ENCODE measurements at places on chromosomes 4 and X.

DNA sequence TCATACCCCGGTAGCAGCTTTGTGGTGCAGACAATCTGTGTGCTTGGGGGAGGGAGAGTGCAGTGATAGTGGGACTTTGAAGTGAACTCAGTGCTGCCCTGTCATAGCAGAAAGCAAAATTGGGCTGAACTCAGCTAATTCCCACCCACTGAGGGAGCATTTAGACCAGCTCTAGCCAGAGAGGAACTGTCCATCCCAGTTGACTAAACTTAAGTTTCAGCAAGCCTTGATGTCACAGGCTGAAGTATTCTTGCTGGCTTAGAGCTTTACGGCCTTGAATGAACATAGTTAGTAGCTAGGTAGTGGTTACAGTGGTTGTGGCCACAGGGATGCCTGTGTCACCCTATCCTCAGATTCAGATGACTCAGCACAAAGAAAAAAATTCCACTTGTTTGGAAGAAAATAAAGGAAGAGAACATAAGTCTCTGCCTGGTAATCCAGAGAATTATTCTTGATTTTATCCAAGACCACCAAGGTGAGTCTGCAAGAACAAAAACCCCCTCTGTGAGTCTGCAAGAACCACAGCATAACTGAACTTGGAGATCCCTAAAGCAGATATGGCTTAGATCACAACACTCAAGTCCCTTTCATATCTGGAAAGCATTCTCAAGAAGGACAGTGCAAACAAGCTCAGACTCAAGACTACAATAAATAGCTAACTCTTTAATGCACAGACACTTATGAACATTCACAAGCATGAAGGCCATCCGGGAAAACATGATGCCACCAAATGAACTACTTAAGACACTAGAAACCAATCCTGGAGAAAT is 39.4 kb downstream of the ADH7 start:
- no peak for DNase-seq

DNA sequence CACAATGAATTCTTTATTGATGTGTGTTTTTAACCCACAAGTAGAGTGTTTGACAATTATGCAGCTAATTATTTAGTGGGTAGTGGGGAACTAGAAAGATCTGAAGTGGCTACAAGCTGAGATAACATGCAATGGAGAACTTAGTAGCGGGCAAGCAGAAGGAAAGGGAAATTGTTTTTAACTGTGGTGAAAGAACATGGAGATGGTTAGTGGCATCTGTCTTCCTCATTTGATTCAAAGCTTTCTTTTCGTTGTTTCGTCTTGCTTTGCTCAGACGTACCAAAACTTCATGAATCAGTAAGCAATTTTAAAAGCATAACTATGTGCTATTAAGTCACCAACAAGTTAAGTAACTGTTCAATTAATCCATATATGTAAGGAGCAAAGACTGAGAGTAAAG is 169.9 kb downstream of the BANK1 start:
- DNase-seq, result no peak

- no peak for DNase-seq
These were observed 78.3 kb downstream of the GASK1B start for GRCh38 chr4:158094413-158095134.

DNA sequence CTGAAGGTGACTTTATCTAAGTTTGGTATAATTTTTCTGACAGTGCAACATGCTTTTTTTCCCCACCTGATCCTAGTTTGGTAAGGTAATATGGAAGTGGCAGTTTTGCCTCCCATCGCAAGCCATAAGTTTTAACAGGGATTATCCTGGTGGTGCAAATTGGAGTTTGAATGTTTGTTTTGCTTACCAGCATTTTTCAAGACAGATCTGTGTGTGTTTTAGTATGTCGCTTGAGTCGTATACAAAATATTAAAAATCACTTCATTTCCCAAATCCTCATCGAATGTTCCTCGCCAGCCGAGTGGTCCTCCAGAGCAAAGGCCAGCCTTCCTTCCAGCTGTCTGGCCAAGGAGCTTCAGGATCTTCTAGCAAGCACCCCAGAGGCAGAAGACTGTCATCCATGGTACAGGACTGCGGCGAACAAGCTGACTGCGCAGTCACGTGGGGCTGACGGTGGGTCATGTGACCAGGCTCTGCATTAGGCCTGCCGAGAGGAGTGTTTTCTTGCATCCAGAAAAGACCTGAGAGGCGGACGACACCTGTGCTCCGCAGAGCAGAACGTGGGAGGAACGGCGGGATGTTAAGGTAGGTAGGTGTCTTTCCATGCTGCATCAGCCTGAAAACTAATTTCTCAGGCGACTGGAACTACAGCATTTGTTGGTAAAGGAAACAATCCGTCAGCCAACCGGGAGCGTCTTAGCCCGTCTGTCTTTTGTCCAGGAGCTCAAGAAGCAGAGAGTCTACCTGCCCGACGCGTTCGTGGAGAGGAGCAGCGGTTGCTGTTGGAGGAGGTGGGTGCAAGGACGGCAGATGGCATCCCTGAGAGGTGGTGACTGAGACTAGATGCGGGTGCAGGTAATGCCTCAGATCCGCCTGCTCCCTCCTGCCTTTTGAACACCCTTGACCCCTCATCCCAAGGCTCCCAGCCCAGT is at the start of gene GPRASP3:
Gene GPRASP3, plus strand, starts transcription at position 507 of the 932 bp plus-strand sequence. CDS start 28,253 bp downstream, outside the sequence.
- DNase-seq, result peak; percentile 27

DNA sequence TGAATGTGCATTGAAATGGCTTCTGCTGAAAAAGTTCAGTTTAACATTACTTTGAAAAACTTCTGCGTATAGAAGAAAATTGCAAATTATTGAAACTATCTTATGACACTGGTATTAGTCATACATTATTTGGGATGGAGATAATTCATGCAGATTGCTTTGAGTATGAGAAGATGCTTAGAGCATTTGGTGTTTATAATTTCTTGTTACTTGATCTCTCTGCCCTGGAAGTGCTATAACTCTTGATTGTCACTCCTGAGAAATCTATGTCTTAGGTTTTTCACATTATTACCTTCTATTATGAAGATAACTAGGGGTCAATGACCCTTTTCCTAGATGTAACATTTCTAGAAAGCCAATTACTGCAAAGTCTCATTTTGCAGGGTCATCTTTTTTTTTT is 36.4 kb downstream of the TMEM131L start:
- DNase-seq, result no peak

DNA sequence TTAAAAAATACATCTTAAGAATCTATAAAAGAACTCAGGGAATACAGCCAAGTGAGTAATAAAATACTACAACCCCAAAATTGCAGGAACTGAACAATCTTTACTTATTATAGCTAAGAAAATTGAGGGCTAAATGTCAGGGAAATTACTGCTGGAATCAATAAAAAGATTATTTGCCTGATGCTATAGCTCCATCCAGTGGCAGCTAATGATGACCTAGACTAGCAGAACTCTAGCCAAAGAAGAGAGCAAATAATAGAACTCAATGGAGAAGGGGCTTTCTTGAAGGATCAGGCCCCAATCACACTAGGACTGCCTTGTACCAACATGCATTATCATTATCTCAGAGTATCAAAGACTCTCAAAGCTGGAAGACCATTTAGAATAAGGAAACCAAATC is 85.0 kb upstream of the FAM241A start:
- DNase-seq, result no peak

DNA sequence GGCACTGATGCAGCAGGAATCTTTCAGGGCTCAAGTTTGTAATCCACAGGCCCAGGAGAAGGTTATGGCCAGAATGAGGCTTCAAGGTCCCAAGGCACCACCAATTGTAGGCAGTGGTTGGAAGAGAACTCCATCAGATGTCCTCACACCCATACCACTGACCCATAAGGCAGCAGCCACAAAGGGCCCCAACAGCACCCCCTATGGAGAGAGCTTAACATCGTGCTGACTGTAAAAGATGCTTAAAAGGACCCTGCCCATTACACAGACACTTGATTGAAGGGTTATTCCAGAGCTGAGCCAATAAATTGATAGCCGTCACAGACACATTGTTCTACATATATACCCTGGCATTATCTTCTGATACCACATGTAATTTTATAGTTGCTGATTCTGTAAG is 113.7 kb downstream of the SOWAHB start:
- no peak for DNase-seq

- DNase-seq, result no peak
These were observed 38.3 kb downstream of the NDNF start for GRCh38 chr4:121034017-121034416.

GRCh38 chr4:32147446-32148085 is 1427.4 kb downstream of the PCDH7 start:
- no peak for DNase-seq

DNA sequence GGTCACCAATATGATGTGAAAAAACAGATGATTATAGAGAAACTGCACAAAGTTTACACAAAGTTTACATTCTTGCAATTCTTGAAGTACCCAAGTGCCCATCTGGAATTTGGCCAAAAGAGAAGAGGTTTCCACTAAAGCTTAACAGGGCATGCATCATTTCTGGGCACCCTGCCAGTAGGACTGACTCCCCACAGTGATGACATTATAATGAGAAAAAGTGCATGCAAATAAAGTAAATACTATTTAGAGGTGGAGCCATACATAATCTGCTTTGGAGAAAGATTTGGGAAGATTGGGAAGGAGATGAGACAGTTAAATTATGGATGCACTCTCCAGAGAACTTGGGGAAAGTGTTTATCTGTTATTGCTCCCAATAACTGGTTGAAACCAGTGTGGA is 93.7 kb upstream of the TRPC3 start:
- DNase-seq, result peak; percentile 11

DNA sequence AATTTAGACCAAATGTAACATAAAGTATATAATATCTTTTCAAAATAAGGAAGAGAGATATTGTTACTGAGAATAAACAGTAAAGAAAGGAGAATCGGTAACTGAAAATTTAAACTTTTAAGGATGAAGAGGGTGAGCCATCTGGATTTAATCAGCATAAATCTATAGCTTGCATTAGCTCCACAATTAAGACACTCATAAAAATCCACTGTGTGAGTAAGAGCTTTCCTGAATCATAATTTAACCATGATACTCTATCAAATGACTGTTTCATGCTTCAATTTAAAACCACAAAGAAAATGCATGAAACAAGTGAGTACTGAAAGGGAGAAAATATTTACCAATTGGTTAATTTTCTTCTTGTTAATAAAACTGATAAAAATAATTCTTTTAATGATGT is 951.5 kb upstream of the SLIT2 start:
- no peak for DNase-seq

GRCh38 chrX:138128027-138128671 is 562.2 kb downstream of the ZIC3 start:
- DNase-seq, result peak; percentile 3

Data from CMK (cell line).